Memory B cell (primary cell): ENCODE measurements at places on chromosomes 2 and 18.
A peak's percentile ranks its signal among the peaks of the same experiment; 100 is the strongest.

DNA sequence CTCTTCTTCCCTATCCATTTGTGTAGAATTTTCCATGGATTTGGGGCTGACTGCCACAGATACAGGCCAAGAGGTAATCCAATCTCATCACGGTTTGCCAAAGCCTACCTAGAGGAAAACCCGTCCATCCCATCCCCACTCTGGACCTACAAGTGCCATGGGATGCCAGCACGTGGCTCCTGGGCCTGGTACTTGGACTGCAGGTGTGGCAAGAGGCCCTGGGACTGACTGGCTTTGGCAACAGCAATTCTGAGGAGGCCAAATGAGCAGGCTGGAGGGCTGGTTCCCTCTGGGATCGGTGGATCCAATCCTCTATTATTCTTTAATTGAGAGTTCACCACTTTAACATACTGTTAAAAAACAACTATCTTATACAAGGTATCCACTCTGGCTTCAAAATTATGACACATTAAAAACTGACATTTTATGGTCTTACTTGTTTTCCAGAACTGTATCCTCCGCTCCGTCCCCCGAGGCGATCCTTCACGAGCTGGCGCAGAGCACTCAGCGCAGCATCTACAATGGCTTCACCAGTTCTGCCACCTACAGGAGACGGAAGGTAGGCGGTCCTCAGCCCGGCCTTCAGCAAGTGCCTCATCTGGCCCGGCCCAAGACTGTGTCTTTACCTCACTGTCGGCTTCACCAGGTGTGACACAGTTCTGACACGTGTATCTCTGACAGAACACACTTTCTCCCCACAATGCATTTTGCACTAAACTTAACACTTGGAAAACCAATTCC lies 19.8 kb downstream of the PDIA6 start:
- no peak for DNase-seq

GRCh38 chr2:25276569-25277465 lies 64.9 kb downstream of the DNMT3A start:
- peak; percentile 77 for DNase-seq

- DNase-seq = peak; percentile 70
Measured at GRCh38 chr2:73984203-73984921, at the start of gene TET3. Gene TET3, plus strand, starts transcription at chr2:73984910. Its CDS starts 1,494 bp downstream, at chr2:73986404.

DNA sequence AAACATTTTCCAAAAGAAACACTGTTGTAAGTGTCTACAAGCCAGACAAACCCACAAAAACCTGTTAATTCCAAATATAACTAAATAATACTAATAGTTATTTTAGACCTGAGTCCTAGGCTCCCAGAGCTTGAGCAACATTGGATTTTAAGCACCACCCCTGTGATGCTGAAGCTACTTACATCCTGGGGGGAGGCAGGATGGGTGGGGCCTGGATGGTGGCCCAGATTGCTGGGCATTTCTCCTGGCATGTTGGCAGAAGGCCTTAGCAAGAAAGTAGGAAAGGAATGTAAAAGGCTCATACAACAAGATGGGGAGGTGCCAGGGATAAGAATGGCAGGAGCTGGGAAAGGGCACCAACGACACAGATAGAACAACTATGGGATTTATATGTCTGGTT lies 50.7 kb upstream of the OTX1 start:
- DNase-seq = no peak

- DNase-seq = peak; percentile 75
Measured at GRCh38 chr2:96801005-96801785, 14.9 kb upstream of the CNNM3 start.

DNA sequence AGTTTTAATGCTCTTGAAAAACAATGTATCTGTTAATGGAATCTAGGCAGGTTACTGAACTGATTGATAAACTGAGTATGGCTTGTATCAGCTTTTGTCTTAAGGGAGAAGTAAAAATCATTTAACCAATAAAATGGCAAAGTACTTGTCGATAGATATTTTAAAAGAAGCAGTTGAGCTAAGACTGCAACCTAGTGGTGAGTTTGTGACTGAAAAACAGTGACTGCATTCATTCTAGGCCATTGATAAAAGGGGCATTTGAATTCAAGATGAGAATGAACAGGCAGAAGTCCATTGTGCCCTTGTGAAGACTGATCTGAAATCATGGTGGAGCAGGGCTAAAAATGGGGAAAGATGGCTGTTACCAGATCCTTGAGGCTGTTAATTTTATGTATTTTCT lies 59.4 kb upstream of the MSTN start:
- no peak for DNase-seq

DNA sequence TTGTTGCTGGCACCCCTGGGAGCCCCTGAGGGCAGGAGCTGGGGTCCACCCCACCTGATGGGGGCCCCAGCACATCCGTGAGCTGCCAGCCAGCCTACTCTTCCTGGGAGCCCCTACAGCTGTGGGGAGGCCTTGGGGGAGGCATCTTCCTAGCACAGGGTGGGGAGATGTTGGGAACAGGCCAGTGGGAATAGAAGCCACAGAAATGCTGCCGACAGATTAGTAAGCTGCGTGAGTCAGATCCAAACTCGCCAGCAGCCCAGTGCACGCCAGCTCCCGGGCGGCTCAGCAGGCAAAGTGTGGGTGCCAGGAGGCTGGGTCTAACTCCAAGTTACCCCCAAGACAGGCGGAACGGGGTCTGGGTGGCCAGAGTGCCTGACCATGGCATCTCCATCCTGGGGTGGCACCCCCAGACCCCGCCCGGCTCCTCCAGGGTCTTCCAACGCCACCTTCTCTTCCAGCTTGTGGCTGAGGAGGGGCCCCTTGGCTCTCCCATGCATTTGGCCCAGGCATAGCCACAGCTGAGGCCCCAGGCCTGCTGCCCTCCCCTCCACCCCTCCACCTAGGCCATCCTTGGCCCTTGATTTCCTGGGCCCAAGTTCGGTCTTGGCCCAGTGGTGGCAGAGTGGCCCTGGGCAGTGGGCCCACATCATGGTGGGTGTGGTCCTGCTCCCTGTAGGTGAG lies 15.3 kb downstream of the CROCC2 start:
- DNase-seq = no peak

- DNase-seq = no peak
Measured at GRCh38 chr2:173982918-173983317, 17.7 kb upstream of the SP3 start.

GRCh38 chr2:83826577-83826976 lies 632.5 kb downstream of the SUCLG1 start:
- DNase-seq = no peak
